Renal pelvis (tissue), 12 donors: ENCODE measurements at places on chromosomes 12 and 14. TPM values are rescaled to one million over a fixed set of nuclear protein-coding genes. Genes with fewer than 3 reads are reported as not detected.

The SALL2 gene
- 63.7 TPM for polyA plus RNA-seq

The TAS2R30 gene
- 0.16 TPM for polyA plus RNA-seq

The ANO2 gene
- polyA plus RNA-seq, result 5.2 TPM

The KRT74 gene
- polyA plus RNA-seq, result not detected

The FBLN5 gene
- 166 TPM for polyA plus RNA-seq

The KERA gene
- not detected for polyA plus RNA-seq

The ANG gene
- 3.4 TPM for polyA plus RNA-seq

The PAX9 gene
- 0.27 TPM for polyA plus RNA-seq

GRCh38 chr12:21527451-21528180 is 1.5 kb downstream of the SPX start:
- peak; percentile 44 for DNase-seq

GRCh38 chr14:23348297-23348655 is 4.4 kb downstream of the SLC22A17 start:
- no peak for DNase-seq

DNA sequence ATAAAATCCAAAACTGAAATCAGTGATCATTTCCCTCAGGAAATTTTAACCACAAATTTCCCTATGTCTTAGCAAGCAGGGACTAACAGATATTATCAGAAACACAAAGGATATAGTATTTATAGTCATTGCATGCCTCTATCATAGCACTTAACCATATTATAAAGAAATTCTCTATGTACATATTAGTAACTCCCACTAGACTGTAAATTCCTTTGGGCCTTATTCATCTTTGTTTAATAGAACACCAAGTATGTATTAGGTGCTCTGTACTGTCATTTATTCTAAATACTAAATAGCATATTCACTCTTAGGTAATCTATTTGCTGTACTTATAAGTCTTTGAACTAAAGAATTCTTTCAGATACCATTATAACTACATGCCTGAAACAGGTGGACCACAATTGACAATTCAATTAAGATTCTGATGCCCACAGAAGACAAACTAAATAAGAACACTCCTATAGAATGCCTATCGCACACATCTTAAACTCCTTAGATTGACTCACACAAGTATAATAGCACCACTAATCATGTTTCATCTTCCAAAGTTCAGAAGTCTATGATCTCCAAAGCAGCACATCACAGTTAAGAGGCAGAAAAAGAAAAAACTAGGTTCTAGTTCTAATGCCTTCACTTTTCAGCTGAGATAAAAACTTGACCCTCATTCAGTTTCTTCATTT is 134.1 kb downstream of the FSCB start:
- no peak for DNase-seq

- DNase-seq, result no peak
These were observed 49.7 kb downstream of the JAG2 start for GRCh38 chr14:105118646-105119407.

- peak; percentile 27 for DNase-seq
These were observed 45.1 kb upstream of the HMGA2 start for GRCh38 chr12:65779091-65779642.

DNA sequence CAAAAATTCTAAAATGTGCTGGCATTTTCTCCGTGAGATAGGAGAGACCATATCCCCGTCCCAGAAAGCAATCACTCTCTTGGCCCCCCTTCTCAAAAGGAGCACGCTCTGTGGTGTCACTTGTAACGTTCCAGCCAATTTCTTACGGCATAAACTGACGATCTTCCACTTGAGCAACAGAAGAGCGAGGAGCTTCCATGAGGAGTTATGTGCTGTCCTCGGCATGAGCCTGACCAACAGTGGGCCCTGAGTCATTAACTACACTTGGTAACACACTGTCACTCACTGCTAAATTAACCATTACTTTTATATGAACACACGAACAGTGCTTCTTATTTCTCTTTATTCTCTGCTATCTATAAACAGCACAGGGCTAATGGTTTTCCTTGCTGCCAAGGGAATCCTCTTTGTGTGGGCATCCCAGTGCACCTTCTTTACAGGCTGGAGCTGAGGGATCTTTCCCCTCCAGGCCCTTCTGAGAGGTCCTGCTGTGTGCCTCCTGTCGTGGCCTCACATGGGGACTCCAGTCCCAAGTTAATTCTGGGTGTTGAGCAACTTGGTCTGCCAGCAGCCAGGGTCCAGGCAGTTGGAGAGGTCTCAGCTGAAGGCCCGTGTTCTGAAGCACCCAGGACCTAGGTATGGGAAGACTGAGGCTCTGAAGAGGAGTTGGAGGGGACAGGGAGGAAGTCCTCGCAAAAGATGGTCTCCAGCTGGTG is 9.4 kb downstream of the SLC6A13 start:
- no peak for DNase-seq

GRCh38 chr12:122244565-122245371 is 18.9 kb upstream of the DIABLO start:
- DNase-seq, result no peak

DNA sequence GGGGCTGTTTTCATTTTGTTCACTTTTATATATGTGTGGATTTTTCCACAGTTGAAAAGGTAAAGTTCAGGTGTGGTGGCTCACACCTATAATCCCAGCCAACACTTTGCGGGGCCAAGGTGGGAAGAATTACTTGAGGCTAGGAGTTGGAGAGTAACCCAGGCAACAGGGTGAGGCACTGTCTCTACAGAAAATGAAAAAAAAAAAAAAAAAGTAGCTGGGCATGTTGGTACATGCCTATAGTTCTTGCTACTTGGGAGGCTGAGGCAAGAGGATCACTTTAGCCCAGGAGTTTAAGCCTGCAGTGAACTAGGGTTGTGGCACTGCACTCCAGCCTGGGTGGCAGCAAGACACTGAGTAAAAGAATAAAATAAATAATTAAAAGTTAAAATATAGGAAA is 326.5 kb downstream of the NAV3 start:
- DNase-seq, result no peak

DNA sequence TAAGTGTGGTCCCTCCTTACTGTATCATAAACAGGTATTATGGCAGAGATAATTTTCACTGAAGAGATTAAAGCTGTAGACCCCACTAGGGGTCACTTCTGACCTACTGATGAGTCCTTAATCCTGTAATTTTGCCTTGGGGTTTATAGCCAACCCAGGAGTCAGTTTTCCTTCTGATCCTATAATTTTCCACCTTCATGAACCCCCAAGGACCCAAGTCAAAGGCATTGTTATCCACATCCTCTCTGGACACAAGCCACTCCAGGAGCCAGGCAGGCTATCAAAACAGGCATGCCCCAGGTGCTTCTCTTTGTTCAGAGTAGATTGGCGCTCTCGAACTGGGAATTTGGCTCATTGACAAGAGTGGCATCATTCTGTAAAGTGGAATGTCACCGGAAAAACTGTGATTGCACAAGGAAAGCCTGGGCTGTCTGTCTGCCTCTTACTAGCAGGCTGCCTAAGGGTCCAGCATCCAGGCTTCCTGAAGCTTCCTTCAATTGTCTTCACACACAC is 1523.2 kb upstream of the FLRT2 start:
- peak; percentile 15 for DNase-seq

- DNase-seq, result no peak
These were observed 49.6 kb downstream of the CALM1 start for GRCh38 chr14:90446405-90446804.

GRCh38 chr12:75329918-75330826 is at the start of gene CAPS2:
Gene CAPS2 (minus strand): TSS chr12:75330324. CDS start chr12:75326498, 3,826 bp downstream.
- peak; percentile 89 for DNase-seq

- DNase-seq, result no peak
These were observed 8.7 kb upstream of the DDX47 start for GRCh38 chr12:12804432-12804886.

DNA sequence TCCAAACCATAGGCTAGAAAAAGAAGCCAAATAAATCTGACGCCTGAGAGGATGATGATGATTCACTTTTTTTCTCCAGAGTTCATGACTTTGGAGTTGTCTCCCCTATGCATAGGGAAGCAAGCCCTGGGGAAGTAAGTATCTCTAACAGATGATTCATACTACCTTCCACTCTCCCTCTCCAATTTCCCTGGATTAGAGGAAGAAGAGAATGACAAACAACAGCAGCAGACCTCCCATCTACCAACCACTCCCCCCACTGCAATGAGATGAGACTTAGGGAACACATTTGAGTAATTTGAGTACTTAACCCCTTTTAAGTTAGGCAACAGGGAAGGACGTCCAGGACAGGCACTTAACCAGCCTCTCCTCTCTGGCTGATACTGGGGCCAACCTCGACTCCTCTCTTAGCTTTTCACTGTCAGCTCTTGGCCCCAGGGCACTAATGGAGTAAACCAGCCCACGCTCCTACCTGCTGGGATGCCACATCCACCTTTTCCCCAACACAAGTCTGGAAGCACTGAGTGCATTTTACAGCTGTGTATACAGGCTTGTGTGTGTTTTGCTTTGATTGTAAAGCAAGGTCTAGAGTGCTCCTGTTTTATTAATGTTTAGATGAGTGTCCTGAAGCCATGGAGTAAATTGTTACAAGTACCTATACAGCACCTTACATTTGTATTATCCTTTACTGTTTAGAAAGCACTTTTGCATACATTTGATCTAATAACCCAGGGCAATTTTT is 180.7 kb downstream of the PHLDA1 start:
- DNase-seq, result no peak

- DNase-seq, result no peak
These were observed 16.7 kb downstream of the PPP1CC start for GRCh38 chr12:110726028-110726427.

DNA sequence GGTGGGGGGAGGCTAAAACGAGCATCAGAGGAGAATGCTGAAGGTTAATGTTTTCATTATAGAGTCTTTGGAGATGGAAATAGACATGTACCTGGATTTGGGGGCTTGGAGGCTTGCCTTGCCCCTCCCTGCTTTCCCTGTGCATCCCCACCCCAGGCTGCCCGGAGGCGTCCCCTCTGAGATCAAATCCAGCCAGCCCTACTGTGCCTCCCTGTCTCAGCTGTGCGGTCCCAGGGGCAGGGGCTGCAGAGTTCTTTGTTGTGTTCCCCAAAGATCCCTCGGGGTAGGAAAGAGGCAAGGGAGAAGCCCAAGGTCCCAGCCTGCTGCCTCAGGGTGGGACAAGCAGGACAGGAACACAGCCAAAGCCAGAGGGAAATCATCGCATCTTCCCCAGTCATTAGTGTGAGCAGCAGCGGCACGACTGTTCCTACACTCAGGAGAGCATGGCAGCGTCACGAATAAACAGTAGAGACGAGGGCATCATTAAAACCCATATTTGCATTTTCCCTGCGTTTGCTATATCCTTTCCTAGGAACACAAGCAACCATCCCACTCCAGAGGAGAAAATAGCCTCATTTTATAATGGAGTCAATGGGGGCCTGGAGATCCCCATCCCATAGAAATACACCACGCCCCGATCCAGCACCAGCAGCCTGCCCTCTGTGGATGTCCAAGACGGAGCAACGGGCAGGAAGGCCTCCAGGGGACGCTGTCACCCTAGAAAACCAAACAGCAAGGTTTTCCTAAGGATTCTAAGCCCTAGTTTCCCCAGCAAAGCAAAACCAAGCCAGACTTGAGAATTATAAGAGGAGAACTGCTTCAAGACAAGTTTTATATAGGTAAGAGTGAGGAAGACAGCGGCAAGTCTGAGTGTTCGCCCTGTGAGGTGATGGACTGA is 32.4 kb downstream of the ANO2 start:
- no peak for DNase-seq

DNA sequence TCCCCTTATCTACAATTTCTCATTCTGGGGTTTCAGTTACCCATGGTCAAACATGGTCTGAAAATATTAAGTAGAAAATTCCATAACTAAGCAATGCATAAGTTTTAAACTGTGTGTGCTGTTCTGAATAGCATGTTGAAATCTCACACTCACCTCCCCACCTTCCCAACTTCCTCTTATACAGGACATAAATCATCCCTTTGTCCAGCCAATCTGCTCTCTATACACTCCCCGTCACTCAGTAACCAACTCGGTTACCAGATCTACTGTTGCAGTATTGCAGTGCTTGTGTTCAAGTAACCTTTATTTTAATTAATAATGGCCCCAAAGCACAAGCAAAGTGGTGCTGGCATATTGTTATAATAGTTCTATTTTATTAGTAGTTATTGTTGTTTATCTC is 420.5 kb downstream of the GXYLT1 start:
- DNase-seq, result no peak

DNA sequence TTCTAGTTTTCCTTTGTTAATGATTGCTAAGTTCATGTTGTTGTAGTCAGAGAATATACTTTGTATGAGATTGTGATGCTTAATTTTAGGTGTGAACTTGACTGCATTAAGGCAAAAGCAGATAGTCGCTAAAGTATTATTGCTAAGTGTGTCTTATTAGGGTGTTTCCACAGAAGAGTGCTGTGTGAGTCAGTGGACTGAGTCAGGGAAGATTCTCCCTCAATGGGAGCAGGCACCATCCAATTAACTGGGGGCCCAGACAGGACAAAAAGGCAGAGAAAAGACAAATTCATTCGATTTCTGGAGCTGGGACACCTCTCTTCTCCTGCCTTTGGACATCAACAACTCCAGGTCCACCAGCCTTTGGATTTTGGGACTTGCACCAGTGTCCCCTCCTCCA is 48.5 kb downstream of the BAZ1A start:
- DNase-seq, result no peak

- DNase-seq, result no peak
These were observed 544 bp upstream of the TDP1 start for GRCh38 chr14:89955022-89955744.

DNA sequence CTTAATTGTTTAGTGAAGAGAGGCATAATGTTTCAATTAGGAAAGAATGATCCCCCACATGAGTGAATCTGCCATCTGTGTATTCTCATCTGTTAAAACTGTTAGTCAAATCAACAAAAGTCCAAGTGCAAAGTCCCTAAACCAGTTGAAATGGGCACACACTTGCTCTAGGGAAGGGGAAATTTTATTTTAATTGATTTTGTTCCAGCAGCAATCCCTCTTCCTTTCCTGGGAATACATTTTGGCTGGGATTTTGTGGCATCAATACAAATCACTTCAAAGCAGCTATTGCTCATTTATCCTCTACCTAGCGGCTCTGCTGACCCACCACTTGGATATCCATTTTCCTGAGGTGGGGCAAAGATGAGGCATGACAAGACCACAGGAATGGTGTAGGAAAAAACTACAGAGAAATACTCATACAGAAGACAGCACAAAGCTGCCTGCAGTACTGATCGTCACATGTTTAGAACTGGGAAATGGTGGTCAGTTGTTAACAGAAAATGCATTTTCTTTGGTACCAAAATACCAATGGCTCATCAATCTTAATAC is 9.8 kb upstream of the SSTR1 start:
- no peak for DNase-seq

GRCh38 chr12:8911606-8912268 is 2.6 kb upstream of the PHC1 start:
- DNase-seq, result no peak

DNA sequence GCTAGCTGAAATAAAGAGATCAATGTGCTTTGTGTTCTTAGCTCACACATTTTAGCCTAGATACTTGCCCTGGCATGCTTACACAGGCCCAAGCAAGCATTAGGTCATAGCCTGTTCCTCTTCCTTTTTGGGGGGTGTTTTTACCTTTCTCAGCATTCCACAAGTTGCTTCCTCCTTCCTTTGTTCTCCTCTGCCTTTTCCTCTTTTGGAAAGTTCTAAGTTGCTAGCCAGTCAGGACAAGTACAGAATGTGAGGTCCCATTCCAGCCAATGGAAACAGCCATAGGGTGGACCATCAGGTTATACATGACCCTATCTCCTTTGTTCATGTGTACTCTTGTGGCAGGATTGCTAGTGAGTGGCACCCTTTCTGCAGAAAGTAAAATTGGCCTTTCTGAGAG is 154.9 kb downstream of the RASSF9 start:
- no peak for DNase-seq
